Hair follicular keratinocyte (primary cell): ENCODE measurements at places on chromosomes 1 and 21. TPM values are rescaled to one million over a fixed set of nuclear protein-coding genes. Genes with fewer than 3 reads are reported as not detected.

C1orf167 gene
- not detected in 2 replicates for total RNA-seq

KAZN gene
- total RNA-seq = 6.8 and 11.8 TPM in 2 replicates

SPRR1A gene
- total RNA-seq = not detected in 2 replicates

OR2L3 gene
- total RNA-seq = not detected in 2 replicates

CYB561D1 gene
- 2.5 and 4.6 TPM in 2 replicates for total RNA-seq

GBP3 gene
- 7.3 and 10.5 TPM in 2 replicates for total RNA-seq

CBS gene
- total RNA-seq = 16.2 and 49.2 TPM in 2 replicates

LBR gene
- 18.4 and 37.5 TPM in 2 replicates for total RNA-seq

PPFIA4 gene
- total RNA-seq = 0.15 and 0.16 TPM in 2 replicates

RAB3B gene
- 2.8 and 5.7 TPM in 2 replicates for total RNA-seq

SPATA45 gene
- not detected in 2 replicates for total RNA-seq
